Foreskin keratinocyte (primary cell): ENCODE measurements at places on chromosomes 1 and 21. TPM values are rescaled to one million over a fixed set of nuclear protein-coding genes. Genes with fewer than 3 reads are reported as not detected.
A peak's percentile ranks its signal among the peaks of the same experiment; 100 is the strongest.

DNA sequence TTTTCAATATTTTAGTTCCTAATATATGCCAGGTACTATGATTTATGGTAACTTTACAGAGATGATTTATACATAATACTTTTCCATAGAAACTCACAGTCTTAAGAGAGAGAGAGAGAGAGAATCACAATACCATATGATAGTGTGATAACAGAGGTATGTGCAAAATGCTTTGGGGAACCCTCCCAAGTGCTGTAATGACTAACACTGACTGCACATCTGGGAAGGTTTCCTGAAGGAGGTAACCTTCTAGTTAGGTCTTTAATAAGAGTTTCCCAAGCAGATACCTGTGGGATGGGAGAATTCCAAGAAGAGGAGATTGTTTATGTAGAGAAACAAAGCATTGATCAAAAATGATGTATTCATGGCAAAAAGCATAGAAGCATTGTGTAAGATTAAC, 34.6 kb upstream of the PIGC start:
- peak; percentile 88 for DNase-seq

NEK7 gene
- 6.9 and 9.2 TPM in 2 replicates for polyA plus RNA-seq

STIL gene
- polyA plus RNA-seq = 4.5 and 6.7 TPM in 2 replicates

DNA sequence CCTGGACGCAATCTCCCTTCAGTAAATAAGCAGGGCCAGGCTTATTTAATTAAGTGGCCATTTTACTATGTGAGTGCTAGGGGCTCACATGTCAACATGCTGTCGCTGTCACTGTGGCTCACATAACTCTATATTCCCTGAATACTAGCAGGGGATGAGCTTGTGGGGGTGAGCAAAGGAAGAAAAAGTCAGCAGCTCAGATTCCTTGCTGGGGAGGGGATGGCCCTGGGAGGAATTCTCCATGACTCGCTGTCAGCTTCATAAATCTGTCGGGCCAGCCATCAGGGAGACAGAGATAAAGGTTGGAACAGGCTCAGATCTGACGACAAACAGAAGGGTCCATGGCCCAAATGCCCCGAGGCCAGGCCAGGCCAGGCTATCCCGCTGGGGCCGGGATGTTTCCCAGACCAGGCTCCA, 26.0 kb upstream of the PLEKHG5 start:
- no peak for DNase-seq

GRCh38 chr1:51282605-51283004, 46.5 kb downstream of the RNF11 start:
- no peak for DNase-seq

- DNase-seq = no peak
Measured at GRCh38 chr21:40152476-40152875, 285.2 kb downstream of the PCP4 start.

ADAR gene
- polyA plus RNA-seq = 46.0 and 49.4 TPM in 2 replicates

DNA sequence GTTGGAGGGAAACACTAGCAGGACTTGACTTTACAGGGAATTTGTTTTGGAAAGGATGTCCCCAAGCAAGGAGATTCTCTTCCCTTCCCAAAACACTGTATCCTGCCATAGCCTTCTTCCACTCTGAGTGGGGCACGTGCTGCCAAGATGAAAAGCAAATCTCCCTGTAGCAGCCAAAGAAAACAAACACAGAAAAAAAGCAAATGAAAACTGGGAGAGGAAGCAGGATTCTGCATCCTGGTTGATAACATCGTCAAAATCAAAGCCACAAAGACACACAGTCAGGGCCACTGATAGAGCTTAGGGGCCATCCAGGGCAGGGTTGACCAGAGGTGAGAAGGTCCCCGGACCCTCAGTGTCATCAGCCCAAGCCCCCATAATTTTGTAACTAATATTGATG, 16.0 kb upstream of the MTARC2 start:
- DNase-seq = no peak

CHI3L1 gene
- polyA plus RNA-seq = not detected in 2 replicates

GRCh38 chr1:231899713-231900435, 273.3 kb downstream of the DISC1 start:
- DNase-seq = no peak

LRRC38 gene
- not detected in 2 replicates for polyA plus RNA-seq

GRCh38 chr1:151171190-151171589, 4.6 kb downstream of the TMOD4 start:
- no peak for DNase-seq

TMPRSS15 gene
- polyA plus RNA-seq = not detected in 2 replicates

GRCh38 chr1:19089524-19089923, 120.5 kb downstream of the UBR4 start:
- DNase-seq = no peak

SLC26A9 gene
- not detected in 2 replicates for polyA plus RNA-seq

SCCPDH gene
- polyA plus RNA-seq = 8.0 and 10.4 TPM in 2 replicates

PTCH2 gene
- polyA plus RNA-seq = 0.04 and 0.06 TPM in 2 replicates

C1QTNF12 gene
- 0.75 and 1.1 TPM in 2 replicates for polyA plus RNA-seq

DNA sequence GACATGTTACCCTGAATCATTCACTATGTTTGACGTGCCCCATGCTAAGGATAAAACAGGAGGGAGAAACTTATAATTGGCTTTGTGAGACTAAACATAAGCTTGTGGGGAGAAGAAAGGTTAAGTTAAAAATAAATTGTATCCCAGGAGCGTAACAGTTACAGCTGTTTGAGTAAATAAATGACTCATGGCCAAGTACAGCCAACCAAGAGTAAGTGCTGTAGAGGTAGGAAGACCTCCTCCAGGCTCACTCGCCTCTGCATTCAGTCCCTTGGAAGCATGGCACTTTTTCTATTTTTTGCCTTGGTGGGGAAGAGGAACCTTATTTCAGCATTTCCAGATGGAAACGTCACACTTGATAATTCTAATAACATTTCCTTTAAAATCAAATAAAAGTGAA, 116.5 kb downstream of the ZP4 start:
- DNase-seq = no peak

DNA sequence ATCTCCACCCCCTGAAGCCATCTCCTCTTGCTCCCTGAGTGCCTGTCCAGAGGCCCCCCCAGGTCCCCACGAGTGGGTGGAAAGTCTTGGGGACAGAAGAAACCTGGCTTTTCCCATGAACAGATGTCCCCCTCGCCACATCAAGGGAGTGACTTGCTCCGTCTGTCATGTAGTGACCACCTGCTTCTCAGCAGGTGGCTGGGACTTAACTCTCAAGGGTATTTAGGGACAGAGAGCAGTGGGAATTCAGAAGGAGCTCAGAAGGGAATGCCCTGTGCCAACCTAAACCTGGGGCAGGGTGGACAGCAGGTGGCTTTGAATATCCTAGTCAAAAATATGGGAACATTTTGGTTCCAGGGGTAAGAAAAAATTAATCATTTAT, 139.8 kb downstream of the PRDM16 start:
- no peak for DNase-seq

GRCh38 chr21:46244602-46245001, 16.0 kb upstream of the LSS start:
- DNase-seq = no peak

KRTAP10-5 gene
- not detected in 2 replicates for polyA plus RNA-seq

- DNase-seq = no peak
Measured at GRCh38 chr21:25094695-25095094, 512.6 kb downstream of the MRPL39 start.

- DNase-seq = no peak
Measured at GRCh38 chr1:44250068-44250781, 37.0 kb downstream of the DMAP1 start.

SH2D5 gene
- 85.3 and 105 TPM in 2 replicates for polyA plus RNA-seq

REG4 gene
- not detected in 2 replicates for polyA plus RNA-seq

DNA sequence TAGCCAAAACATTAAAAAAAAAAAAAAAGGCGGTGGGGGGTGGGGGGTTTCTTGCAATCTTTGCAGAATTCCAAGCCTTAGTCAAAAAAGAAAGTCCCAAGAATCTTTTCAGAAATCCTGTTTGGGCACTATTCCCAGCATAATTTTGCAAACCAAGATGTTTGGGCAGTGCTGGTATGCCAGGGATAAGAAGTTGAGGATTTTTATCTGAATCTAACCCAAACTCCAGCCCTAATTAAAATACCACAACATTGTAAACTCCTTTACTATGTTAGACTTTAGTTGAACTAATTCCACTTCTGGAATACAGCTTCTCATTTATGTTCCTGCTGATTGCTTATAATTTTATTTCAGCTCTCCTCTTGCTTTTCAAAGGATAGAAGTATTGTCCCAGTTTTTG, 504.1 kb upstream of the ADGRL2 start:
- DNase-seq = no peak

C1orf210 gene
- polyA plus RNA-seq = 5.2 and 6.4 TPM in 2 replicates

GRCh38 chr1:239677362-239677761, 291.0 kb downstream of the CHRM3 start:
- no peak for DNase-seq

DNA sequence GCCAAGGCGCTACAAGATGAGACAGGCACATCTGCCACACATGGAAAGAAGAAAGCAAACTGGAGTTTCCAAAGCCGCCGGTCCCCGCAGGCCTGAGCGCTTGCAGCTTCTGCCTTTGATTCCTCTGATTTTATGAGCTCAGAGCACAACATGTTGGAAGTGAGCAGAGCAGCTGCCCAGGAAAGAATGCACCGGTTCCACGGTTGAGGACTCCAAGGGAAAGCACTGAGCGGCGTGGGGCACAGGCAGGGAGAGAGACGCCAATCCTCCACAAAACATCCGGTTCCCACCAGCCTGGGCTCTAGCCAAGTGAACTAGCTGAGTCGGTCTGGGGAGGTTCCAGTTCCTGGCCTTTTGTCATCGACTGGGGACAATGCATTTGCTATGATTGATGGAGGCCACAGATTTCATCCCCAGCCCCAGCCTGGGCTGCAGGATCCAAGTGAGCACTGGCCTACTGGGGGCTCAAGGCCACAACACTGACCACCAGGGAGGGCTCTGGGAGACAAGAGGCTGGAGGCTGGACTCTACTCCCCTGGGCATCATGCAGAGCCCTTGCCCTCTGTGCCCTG, 253.1 kb upstream of the IRF2BP2 start:
- peak; percentile 57 for DNase-seq

GOLT1A gene
- 0.60 and 0.67 TPM in 2 replicates for polyA plus RNA-seq

- DNase-seq = no peak
Measured at GRCh38 chr1:92372164-92372563, 73.3 kb downstream of the RPAP2 start.

BGLAP gene
- 0.32 and 0.37 TPM in 2 replicates for polyA plus RNA-seq

GRCh38 chr1:28591708-28592320, at the start of gene RAB42:
Gene RAB42, plus strand, starts transcription at chr1:28592265. Its CDS starts 247 bp downstream, at chr1:28592512.
- no peak for DNase-seq

- no peak for DNase-seq
Measured at GRCh38 chr1:172277989-172278388, 142.5 kb upstream of the C1orf105 start.

DNA sequence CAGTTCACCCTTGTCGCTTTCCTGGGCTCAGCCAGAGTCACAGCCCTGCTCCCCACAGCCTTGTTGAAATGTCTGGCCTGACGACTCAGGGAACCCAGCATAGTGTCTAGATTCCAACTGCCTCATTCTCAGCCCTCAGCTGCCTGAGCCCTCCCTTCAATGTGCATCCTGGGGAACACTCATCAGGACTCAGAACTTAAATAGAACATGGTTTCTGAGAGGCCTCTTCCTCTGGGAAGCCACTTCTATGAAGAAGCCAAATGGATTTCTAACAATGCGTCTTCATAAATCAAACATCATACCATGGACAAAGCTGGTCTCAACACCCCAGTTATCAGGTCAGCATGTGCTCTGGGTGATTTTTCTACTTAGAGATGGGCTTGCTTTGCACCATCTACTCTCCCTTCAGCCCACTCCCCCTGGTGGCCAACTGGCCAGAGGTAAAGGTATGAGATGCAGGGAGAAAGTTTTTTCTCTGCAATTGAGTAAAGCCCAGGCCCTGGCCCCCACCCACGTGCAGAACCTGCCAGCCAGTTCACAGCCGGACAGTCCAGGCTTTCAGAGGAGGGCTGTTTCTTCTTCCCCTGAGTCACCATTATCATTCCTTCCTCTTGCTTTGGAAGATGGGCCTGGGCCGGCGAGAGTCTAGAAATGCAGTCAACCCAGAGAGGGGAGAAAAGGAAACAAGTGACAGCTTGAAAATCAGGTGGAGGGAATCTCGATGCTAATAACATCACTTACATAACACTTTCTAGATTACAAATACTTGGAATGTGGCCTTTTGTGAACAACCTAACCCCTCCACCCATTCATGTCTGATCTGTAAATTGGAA, 32.1 kb downstream of the CD244 start:
- DNase-seq = peak; percentile 57

PDE4B gene
- not detected in 2 replicates for polyA plus RNA-seq

MAPKAPK2 gene
- polyA plus RNA-seq = 52.4 and 57.9 TPM in 2 replicates

DNA sequence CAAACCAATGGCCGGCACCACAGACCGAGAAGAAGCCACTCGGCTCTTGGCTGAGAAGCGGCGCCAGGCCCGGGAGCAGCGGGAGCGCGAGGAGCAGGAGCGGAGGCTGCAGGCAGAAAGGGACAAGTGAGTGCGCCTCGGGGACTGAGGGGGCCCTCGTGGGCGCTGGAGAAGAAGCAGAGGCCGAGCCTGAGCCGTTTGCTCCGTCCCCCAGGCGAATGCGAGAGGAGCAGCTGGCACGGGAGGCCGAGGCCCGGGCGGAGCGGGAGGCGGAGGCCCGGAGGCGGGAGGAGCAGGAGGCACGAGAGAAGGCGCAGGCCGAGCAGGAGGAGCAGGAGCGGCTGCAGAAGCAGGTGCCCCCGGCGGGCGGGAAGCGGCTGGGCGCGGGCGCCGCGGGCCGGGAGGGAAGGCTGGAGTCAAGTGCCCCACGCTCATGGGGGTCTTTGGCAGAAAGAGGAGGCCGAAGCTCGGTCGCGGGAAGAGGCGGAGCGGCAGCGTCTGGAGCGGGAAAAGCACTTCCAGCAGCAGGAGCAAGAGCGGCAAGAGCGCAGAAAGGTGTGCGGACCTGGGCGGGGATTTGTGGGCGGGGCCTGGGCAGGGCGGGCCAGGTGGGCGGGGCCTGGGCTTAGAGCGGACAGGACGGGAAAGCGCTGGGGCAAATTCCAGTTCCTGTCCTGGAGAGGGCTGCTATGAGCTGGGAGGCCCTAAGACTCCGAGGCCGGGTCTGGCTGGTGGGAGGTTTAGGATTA, 22.7 kb downstream of the MAP7D1 start:
- DNase-seq = peak; percentile 62

CD84 gene
- polyA plus RNA-seq = not detected in 2 replicates

DNA sequence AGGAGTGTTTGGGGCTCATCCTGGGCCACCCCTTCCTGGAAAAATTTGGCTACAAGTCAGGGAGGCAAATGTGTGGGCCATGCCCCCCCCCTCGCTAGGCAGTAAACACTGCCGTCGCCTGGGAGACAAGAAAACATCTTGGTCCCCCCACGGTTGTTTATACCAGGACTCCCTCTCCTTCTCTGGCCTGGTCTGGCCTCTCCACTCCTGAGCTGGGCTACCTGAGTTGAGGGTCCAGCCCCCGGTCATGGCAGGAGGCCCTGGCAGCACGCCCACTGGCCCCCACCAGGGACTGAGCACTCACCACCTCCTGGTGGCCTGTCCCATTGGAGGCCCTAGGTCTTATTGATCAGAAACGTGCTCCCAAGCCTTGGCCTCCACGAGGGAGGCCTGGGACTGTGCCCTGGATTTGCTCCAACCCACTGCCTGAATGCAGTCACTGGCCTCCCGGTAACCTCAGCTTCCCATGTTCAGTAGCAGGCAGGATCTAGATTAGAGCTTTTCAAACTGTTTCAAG, 15.8 kb downstream of the KCNQ4 start:
- DNase-seq = no peak
